ENCODE measurements at places on chromosomes 4 and X.

GRCh38 chr4:833731-834367 is 7.9 kb upstream of the CPLX1 start:
- no peak for DNase-seq

- DNase-seq: no peak
Measured at GRCh38 chrX:56947699-56948098, 47.6 kb downstream of the SPIN3 start.

GRCh38 chr4:40840255-40840984 is 90.7 kb downstream of the NSUN7 start:
- DNase-seq: no peak

DNA sequence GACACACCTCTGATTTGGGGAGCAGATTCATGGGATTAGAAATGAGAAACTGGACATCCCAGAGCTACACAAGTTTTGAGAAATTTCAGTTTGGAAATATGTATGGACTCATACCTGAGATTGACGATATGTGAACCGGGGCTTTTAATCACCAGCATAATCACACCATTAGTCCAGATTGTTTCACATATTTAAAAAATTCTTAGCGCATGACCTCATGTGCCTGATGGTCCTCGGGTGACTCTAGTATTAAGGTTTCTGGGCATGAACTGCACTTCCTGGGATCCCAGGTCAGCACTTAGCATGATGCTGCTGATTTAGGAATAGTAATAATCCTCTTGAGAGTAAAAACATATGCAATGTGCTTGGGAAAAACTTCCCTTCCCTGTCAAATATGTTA is 91.9 kb upstream of the BCOR start:
- DNase-seq: no peak

DNA sequence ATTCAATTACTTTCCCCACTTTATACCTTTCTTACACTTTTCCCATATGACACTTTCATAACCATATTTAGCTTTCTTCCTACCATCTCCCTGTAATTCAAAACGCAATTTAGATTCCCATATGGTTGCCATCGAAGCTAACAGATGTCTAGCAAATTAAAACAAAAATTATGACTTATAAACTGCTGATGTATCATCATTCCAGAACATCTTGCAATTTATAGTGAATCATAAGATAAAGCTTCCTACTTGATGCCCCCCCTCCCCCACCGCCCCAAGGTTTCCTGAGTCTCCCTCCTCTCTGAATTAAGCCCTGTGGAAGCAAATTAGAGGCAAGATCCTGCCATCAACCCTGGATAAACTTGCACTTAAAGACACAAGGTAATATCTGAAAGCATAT is 5.4 kb downstream of the TSPAN5 start:
- DNase-seq: no peak

DNA sequence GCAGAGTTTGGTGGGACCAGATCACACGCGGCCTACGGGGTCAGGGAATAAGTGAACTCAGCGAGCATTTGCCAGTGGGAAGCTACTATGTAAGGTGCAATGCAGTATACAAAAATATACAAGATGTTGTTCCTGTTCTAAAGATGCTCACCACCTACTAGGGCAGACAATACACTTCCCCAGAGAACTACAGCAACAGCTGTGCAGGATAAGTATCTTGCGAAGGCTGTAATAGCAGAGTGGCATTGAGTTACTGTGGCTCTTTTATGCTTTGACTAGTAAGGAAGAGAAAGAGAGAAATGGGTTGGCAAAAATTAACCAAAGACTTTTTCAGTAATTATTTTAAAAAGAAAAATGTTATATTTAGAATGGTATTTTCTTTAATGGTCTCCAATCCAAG is 61.2 kb downstream of the CDS1 start:
- DNase-seq: no peak

- DNase-seq: no peak
Measured at GRCh38 chr4:24743206-24743605, 52.2 kb upstream of the SOD3 start.

GRCh38 chr4:7734651-7735260 is 204.9 kb downstream of the AFAP1 start:
- no peak for DNase-seq

DNA sequence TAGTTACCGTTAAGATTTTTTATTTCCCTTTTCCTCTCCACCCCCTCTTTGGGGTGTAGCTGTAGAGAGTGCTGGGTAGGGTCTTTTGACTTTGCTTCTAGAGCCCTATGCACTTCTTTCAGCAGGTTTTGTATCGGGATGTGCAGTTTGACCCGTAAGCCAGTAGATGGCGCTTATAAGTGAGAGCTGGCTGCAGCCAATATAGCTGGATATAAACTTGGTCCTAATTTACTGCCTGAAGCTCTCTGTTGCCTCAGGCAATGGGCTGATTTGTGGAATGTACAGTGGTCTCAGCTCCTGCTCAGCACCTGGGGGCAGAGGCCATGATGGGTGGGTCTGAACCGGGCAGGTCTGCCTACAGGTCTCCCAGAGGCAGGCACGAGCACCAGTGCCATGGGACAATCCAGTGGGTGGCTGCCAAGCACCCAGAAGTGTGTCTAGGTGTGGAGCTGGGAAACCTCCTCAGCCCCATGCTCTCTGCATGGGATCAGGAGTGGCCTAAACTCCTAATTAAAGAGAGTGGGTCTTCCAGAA is 146.5 kb downstream of the SPANXN1 start:
- no peak for DNase-seq

- DNase-seq: no peak
Measured at GRCh38 chrX:114038358-114038757, 545.5 kb upstream of the HTR2C start.
